Activated CD4-positive, alpha-beta T cell treated with anti-CD3 and anti-CD28 coated beads for 48 hours (primary cell): ENCODE measurements at places on chromosomes 1 and 21.

DNA sequence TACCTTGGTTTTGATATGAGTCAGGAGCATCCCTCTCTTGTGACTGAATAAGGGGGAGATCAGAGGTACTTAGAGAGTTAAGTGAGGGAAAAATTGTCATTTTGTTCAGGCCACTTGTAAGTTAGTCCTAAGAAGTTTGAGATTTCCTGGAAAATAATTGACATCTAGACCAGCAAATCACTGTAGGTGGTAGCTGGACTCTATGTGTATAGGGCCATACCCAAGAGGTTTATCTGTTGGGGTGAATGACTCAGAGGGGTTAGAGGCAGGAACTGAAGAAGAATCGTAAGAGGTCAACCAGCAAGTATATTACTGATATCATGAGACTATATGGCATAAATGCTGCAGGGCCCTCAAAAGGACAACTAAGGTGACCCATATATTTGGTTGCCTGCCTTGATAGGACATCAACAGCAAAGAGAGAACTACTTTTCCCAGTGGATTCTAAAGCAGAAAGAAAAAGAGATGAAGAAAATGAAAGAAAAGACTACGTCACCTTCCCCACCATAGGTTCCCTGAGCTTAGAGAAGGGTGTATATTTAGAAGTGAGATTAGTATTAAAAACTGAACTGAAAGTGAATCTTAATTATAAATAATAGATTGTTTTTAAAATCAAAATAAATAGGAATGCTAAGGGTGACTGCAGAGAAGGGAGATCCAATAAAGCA, 8.0 kb upstream of the RNPC3 start:
- no peak for DNase-seq

- DNase-seq = no peak
Measured at GRCh38 chr1:241263346-241263745, 93.7 kb downstream of the RGS7 start.

DNA sequence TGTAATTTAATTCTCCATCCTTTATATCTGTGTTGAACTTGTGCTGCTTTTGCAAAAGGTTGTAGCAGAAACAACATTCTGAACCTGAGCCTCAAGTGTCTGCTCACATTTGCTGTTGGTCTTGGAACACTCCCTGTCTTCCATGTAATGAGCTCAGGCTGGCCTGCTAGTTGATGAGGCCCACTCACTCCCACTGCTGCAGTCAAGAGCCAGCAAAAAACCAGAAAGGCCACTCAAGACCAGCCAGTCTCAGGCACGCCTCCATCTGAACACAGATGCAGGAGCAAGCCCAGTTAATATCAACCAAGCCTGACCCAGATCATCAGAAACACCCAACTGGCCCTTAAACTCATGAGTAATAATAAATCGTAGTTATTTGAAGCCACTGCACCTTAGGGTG, 342.2 kb upstream of the NFIA start:
- DNase-seq = no peak

- DNase-seq = no peak
Measured at GRCh38 chr1:229506633-229507032, 1.5 kb downstream of the NUP133 start.
